ENCODE measurements at places on chromosomes 12 and 14. TPM values are rescaled to one million over a fixed set of nuclear protein-coding genes. Genes with fewer than 3 reads are reported as not detected.

Gene KRT77
- not detected for total RNA-seq

Gene IFI27
- total RNA-seq: not detected

Gene AKAP3
- total RNA-seq: 1.5 TPM

Gene ABCD2
- not detected for total RNA-seq

DNA sequence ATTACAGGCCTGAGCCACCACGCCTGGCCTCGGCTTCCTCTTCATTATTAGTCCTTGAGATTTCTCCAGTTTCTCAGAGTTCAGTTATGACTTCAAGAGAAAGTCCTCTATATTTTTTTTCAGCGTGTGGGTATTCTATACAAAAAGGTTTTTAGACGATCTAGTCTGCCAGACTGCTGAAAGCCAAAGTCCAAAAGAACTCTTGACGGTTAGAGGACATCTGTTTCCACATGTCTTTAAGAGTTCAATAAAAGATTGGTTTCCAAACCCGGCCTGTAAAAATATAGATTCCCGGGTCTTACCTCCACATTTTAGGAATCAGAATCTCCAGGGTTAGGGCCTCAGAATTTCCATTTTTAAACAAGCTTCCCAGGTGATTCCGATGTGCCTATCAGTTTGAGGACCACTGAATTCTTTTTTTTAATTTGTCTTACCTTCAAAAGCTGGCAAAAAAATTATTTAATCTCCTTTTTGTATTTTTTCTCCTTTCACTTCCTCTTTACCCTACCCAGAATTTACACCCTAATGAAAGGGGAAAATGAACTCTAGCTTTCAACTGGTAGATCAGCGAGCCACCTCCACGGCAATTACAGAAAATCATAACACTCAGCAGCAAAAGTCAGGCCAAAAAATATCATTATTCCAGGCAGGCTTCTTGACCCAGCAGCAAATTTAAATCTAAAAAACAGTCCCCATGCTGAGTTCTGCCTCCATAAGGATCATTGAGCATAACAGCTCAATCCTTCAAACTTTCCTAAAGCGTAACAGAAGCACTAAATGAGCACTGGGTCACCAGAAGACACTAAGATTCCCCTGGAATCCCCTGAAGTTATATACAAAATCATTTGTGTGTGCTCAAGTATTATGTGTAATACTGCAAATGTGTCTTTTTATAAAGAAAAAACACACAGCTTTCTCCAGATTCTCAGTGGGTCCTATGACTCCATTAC, 8.7 kb downstream of the NT5DC3 start:
- DNase-seq: no peak

DNA sequence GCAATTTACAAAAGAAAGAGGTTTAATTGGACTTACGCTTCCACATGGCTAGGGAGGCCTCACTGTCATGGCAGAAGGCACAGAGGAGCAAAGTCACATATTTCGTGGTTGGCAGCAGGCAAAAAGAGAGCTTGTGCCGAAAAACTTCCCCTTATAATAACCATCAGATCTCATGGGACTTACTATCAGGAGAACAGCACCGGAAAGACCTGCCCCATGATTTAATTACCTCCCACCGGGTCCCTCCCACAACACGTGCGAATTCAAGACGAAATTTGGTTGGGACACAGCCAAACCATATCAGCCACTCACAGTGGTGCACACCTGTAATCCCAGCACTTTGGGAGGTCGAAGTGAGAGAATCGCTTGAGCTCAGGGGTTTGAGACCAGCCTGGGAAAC, 68.5 kb downstream of the FBXL14 start:
- no peak for DNase-seq

- DNase-seq: no peak
Observed at GRCh38 chr12:11732715-11733114, 83.2 kb downstream of the ETV6 start.

DNA sequence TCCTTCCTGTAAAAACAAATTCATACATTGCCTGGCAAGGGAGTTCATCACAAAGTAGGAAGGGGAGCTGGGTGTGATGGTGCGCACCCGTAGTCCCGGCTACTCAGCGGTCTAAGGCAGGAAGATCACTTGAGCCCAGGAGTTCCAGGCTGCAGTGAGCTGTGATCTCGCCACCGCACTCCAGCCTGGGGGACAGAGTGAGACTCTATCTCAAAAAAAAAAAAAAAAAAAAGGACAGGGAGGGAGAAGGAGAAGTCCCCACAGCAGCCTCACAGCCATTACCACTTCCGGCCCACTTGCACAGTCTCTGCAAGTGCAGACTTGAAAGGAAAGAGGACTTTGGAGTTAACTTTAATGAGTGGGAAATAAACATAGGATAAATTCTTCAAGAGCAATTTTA, 121.0 kb downstream of the FBXL14 start:
- no peak for DNase-seq

- DNase-seq: peak; percentile 87
Observed at GRCh38 chr12:2959505-2960389, 550 bp downstream of the TEAD4 start.

DNA sequence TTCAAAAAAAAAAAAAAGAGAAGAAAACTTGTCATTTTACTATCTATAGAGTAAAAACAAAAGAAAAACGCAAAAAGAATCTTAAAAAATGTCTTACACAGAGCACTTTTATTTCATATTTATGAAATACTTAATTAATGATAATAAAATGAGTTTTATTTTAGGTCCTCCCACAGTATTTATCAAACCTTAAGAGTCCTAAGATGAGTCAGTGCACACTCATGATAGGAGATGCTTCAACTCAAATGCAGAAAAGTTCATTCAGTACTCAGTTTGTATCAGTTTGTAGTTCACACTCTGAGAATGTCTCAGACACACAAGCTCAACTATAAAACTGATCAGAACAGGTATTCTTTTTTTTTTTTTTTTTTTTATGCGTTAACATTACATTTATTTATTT, 41.7 kb downstream of the TRIM9 start:
- DNase-seq: no peak

- no peak for DNase-seq
Observed at GRCh38 chr14:22524784-22525161, 64.3 kb downstream of the DAD1 start.

DNA sequence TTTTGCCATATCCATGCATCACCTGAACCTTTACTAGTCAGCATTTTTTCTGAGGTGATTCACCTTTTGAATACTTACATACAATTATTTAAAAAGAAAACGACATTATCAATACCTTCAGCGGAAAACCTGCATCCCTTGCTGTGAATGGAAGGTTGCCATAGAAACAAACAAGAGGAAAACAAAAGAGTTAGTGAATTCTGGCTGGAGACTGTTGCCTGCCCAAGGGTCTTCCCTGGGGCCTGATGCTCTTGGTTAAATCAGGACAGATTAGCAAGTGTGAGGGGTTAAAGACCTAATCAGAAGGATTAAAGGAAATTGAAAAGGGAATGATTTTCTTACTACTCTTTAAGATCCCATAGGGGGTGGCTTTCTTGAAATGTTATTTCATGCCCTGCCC, 96.0 kb upstream of the WSCD2 start:
- peak; percentile 57 for DNase-seq

DNA sequence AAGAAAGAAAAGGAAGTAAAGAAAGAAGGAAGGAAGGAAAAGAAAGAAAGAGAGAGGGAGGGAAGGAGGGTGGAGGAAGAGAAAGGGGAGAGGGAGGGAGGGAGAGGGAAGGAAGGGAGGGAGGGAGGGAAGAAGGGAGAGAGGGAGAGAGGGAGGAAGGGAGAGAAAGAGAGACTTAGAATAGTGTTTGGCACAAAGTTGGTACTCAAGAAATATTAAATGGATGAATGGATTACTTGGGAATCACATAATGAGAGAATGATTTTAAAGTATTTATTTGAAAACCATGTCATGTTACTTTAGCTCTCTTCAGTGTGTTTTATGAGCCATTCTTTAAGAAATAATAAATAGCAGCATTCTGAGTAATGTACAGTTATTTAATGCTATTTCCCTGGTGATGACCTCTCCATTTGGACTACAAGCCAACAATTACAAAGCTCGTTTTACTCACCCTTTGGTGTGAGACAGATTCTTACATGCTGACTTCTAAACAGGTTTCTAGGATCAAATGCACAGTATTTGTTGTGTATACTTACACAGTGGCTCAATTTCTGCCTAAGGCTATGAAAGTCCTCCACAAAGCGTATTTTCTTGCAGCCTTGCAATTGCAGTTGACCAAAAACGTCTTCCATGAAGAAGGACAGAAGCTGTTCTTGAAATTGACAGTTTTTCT, 861 bp downstream of the IL26 start:
- DNase-seq: no peak

GRCh38 chr14:100785626-100786025, 40.3 kb upstream of the MEG3 start:
- no peak for DNase-seq

DNA sequence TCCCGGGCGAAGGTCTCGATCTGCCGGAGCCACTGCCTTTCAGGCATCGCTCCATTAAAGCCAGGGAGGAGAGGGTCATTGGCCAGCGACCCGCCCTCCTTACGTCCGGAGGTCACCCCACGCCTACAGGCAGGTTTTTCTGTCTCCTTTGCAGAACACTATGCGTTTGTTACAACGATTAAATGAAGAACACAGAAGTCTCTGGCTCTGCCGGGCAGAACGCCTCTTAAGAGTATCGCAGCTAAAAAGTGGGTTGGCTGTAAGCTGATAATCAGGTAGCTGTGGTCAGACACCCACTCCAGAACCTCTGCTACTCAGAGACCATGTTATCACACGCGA, 15.0 kb downstream of the OTX2 start:
- no peak for DNase-seq

- no peak for DNase-seq
Observed at GRCh38 chr14:101216366-101217079, 313.0 kb upstream of the RTL1 start.

GRCh38 chr12:81705586-81705985, 53.6 kb downstream of the PPFIA2 start:
- no peak for DNase-seq

DNA sequence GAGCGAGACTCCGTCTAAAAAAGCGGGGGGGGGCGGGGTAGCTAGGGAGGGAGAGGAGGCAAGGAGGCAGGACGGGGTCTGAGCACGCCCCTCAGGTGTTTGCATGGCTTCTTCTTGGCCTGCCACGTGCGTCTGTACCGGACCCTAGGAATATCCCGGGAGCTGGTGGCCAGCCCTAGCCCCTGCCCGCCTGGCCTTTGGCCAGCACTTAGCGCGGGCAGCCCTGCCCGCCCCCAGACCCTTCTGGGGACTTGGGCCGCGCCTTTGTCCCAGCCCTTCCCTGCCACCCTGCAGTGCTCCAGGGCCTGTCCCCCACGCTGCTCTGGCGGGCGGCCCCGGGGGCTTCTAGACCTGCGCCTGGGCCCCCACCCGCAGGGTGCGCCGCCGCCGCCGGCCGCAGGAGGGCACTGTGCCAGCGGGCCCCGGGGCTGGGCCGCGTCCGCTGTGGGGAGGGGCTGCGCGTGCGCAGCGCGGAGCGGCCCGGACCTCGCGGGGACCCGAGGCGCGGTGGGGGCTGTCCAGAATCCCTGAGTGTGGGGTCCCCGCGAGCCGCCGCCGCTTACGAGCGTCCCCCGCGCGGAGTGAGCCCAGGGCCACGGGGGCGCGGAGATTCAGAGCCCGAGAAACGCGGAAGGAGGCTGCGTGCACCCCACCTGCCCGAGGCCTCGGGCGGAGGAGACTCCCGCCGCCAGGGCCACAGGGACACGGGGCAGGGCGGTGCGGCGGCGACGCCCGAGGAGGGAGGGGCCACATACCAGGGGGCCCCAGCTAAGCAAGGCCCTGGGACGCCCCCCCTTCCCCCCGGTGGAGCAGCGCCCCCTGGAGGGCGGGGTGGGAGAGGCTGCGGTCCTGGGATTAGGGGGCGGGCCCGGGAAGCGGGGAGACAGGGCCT, 21.0 kb downstream of the SLC25A29 start:
- peak; percentile 99 for DNase-seq

All from H7 (cell line).